Activated naive CD4-positive, alpha-beta T cell treated with anti-CD3 and anti-CD28 coated beads, Interleukin-2, amount 50 U/mL, for 72 hours (primary cell): ENCODE measurements at places on chromosomes 16 and 17.

- DNase-seq = no peak
Observed at GRCh38 chr17:46943501-46944393, 20.8 kb downstream of the GOSR2 start.

- no peak for DNase-seq
Observed at GRCh38 chr16:24805484-24805883, 40.3 kb upstream of the SLC5A11 start.

DNA sequence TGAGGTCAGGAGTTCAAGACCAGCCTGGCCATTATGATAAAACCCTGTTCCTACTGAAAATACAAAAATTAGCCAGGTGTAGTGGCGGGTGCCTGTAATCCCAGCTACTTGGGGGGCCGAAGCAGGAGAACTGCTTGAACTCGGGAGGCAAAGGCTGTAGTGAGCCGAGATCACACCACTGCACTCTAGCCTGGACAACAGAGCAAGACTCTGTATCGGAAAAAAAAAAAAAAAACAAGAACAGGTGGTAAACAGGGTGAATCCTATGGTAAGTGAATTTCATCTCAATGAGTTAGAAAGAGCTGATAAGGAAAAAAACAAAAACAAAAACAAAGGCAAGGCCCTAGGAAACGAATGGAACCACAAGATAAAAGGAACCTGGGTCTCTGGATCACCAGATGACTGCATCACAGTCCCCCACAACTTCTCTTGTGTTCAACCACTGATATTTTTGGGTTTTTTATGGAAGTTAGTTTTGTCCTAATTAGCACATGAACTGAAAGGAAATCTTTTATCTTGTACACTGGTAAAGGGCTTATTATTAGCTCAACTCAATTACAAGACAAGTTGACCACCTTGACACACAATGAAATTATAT lies 21.0 kb downstream of the GLG1 start:
- DNase-seq = no peak

GRCh38 chr17:81922566-81923301 lies 4.8 kb upstream of the SIRT7 start:
- no peak for DNase-seq

DNA sequence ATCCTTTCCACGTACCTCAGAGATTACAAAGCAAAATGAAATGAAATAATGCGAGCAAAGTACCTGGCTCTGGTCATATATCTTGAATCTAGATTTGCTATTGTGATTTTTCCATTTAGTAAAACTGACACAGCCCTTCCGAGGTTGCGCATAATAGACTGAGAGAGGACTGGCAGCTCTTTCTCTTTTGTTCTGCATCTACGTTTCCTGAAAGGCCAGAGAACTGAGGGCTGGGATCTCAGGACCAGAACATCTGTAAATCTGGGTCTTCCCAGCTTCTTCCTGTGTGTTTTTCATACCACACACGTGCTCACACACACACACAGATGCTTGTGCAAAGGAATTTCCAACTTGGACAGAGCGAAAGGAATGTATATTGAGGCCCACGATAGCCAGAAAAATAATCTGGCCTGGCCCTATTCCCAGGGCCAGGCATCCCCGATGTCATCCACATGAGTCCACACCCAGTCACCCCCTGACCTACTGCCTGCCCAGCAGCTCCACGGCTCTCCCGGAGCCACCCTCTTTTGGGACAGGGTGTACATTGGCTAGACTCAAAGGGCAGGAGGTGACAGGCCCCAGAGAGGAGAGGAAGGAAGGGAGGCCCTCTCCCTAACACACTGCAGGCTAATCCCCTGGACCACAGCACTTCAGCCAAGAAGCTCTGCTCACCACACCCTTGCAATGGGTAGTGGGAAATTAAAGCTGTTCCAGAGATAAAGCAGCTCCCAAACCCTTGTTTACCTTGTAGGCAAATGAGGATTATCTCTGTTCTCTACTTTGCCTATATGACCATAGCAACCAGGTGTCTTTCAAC lies 41.8 kb downstream of the NOL11 start:
- no peak for DNase-seq

- DNase-seq = no peak
Observed at GRCh38 chr16:73730481-73731090, 566.0 kb upstream of the PSMD7 start.
